Activated T-helper 1 cell treated with Interleukin-2 at 50 U/mL for 16 hours (primary cell): ENCODE measurements at places on chromosomes 6 and 20.

DNA sequence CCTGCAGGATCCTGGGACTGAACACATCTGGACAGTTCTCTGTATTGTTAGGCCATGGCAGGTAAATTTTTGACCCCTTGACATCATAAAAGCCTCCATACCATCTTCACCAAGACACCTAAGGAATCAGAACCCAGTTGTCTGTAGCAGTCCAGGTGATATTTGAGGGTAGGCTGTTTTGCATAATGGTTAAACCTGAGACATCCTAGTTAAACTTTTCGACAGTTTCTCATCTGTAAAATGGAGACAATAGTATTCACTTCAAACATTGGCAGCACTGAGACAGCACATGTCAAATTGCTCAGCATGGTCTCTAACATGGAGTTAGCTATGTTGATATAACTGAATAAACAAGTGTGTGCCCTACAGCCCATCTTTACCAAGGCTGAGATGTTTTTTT is 24.8 kb downstream of the C6orf62 start:
- no peak for DNase-seq

DNA sequence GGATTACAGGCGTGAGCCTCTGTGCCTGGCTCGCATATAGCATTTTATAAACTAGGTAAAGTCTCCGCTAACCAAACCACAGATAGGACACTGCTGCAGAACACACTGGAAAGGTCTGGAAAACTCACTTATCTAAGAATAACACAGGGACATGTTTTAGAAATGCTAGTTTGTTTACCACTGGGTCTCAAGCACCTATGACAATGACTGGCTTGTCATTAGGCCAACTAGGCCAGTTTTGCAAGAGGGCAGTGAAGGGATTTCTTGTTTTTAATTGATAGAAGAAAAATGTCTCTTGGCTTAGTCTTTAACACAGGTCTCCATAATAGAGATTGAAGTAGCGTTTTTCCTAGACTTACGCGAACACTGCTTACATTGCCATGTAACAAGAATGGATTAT is 201.4 kb downstream of the TMEM242 start:
- DNase-seq, result no peak

DNA sequence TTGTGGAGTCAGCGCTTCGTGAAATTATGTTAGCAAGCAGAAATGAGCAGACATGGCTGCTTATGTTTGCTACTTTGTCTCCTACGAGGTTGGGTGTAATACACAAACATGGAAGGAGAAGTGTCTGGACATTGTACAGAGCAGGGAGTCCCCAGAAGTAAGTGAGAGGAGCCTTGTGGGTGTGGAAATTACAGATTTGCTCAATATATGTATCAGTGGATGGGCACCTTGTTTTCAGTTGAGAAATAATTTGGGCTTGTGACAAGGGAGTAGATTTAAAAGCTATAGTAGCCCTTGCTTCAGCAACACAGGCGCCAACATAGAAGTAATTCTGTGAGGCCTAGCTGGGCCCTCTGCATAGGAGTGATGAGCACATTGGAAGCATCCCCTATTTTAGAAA is 49.2 kb downstream of the HECA start:
- DNase-seq, result no peak

DNA sequence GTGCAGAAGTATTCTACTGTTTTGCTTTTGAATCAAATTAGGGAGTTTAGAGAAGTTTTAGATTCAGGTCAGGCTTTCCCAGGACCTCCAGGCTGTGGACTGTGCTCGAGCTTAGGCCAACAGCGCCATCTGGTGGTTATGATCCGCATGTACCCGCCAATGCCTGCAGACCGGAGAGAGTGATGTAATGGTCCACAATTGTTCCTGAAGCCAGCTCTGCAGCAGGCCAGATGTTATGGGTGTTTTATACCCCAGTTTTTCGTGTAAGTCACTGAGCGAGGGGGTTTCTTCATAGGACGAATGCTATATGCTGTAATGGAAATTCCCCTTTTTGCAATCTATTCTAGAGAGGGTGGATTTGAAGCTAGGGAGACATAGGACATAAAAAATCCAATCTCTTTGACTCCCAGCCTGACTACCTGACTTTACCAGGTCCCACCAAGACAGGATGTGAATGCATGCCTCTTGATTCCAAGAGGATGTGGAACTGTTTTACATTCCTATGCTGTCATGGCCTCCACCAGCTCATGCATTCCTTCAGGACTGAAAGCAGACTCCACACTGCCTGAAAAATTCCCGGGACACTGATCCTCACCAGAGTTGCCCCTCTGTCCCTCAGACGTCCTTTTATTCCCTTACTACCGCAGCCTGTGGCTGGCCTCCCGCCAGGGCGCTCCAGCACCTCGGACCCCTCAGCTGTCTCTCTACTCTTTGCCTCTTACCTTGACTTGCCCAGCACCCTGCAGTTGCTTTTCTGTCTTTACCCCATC is 41.2 kb upstream of the LY86 start:
- peak; percentile 68 for DNase-seq

GRCh38 chr6:106557837-106558236 is 71.5 kb downstream of the RTN4IP1 start:
- no peak for DNase-seq
